ENCODE measurements at places on chromosomes 11 and 22. TPM values are rescaled to one million over a fixed set of nuclear protein-coding genes. Genes with fewer than 3 reads are reported as not detected.
A peak's percentile ranks its signal among the peaks of the same experiment; 100 is the strongest.

GRCh38 chr11:94737171-94737611 lies 31.0 kb upstream of the AMOTL1 start:
- no peak for DNase-seq

Gene F2
- total RNA-seq: not detected

Gene MMP8
- total RNA-seq: not detected

DNA sequence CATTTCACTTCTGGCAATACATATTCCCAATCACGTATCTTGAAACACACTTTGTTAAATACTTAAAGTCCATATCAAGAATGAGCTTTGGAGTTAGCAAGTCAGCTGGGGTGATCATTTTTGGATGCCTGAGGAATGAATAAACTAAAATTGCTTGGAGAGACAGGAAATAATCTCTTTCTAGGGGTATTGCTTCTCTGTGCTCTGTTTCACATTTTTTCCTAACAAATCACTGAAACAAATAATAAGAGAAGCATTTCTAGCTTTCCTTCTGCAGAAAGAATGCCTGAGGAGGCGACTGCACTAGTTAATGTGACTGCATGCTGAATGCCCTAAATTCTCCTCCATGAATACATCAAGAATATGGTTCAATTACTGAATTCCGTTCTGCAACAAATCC lies 541.4 kb upstream of the CCDC90B start:
- DNase-seq: no peak

Gene ADM2
- total RNA-seq: 29.0 TPM

- no peak for DNase-seq
Observed at GRCh38 chr22:49957826-49958365, 2.7 kb upstream of the PIM3 start.

GRCh38 chr11:71232364-71232763 lies 20.0 kb downstream of the SHANK2 start:
- no peak for DNase-seq

GRCh38 chr22:28759861-28760560 lies 12.5 kb upstream of the CCDC117 start:
- no peak for DNase-seq

Gene CD3E
- not detected for total RNA-seq

Gene PDGFB
- total RNA-seq: 159 TPM

GRCh38 chr11:373716-374551 lies 4.6 kb downstream of the B4GALNT4 start:
- DNase-seq: no peak

DNA sequence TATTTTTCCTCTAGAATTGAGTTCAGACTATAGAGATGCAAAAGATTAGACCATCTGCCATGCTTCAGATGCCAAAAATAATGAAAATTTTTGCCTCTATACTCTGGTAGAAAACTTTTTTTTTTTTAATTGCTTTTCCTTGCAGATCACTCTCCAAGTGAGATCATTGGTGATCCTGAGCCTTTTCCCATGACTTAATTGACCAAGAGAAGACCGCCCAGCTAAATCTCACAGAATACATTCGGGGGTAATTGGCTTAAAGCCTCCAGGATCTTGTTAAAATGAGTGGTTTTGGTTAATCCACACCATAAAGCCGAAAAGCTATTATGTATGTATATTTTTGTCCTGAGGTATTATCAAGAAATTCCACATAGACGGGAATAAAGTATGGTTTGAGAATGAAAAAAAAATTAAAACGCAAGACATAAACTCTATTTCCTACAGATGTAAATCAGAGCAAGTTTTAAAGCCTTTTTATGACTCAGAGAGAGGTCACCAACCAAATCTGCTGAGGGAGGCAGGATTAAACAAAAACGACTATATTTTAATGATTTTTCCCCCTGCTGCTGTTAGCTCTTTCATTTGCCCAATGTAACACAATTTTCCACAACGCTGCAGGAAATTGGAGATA lies 64.0 kb downstream of the PARVA start:
- DNase-seq: no peak

GRCh38 chr11:87440076-87440770 lies 402.5 kb downstream of the TMEM135 start:
- DNase-seq: no peak

Gene KIAA1671
- total RNA-seq: 32.3 TPM

Gene SCGB1D2
- not detected for total RNA-seq

DNA sequence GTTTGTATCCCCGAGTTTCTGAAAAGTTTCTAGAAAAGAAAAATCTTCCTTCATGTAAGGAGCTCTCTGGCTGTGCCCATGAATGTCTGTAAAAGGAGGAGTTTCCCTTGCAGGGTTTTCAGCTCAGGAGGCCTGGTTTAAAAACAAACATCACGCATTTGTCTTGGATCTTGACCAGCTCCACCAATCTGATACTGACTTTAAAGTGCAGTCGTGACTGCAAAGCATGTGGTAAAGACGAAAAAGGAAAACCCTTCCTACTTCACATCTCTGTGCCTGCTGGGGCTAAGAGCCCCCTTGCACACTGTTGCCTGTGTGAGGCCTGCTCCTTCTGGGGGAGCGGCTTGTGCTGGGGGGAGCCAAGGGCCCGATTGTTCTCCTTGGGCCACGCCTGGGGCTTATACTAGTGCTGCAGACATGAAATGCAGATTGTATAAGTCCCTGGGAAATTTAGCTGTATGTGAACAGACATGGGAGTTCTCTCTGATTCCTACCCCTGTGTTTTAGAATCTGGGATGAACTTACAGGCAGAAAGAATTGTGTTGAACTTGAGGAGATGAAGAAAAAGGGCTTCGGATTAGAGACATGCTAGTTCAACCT lies 62.1 kb downstream of the ADAMTS15 start:
- DNase-seq: no peak

GRCh38 chr11:121661880-121662486 lies 209.2 kb upstream of the SORL1-AS1 start:
- no peak for DNase-seq

GRCh38 chr11:87190071-87190470 lies 152.3 kb downstream of the TMEM135 start:
- DNase-seq: no peak

- DNase-seq: no peak
Observed at GRCh38 chr11:64247729-64248531, 1.2 kb upstream of the PPP1R14B start.

- DNase-seq: no peak
Observed at GRCh38 chr22:27681037-27681436, 120.5 kb downstream of the MN1 start.

Gene SLC22A25
- total RNA-seq: not detected

DNA sequence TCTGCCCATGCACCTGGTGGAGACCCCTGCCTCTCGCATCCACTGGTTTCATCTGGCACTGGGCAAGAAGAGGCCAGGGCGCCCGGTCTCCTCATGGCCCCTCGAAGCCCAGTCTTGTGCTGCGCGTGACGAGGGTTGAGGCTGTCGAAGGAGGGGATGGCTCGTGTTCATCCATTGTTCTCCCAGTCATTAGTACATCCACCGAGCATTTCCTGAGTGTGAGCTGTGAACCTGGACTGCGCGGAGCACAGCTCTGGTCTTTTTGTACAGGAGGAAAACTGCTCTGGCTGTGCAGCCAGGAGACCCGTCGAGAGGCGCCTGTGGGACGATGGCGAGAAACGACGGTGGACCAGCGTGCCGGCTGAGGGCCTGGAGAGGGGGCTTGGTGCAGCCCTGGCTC lies 6.8 kb downstream of the CACNA1I start:
- no peak for DNase-seq

GRCh38 chr11:92384358-92384757 lies 159.7 kb downstream of the FAT3 start:
- peak; percentile 23 for DNase-seq

Gene SOX10
- total RNA-seq: not detected

Gene KRTAP5-7
- total RNA-seq: not detected

Gene APOBEC3H
- total RNA-seq: not detected

Gene KCNQ1
- total RNA-seq: 2.3 TPM

- no peak for DNase-seq
Observed at GRCh38 chr22:25362215-25362882, 142.9 kb downstream of the CRYBB2 start.

GRCh38 chr11:90805172-90805571 lies 582.3 kb upstream of the CHORDC1 start:
- no peak for DNase-seq

- DNase-seq: peak; percentile 58
Observed at GRCh38 chr11:18749681-18750319, 23.8 kb upstream of the IGSF22 start.

- DNase-seq: no peak
Observed at GRCh38 chr22:50490531-50491308, 4.1 kb downstream of the MIOX start.

Gene PVALB
- total RNA-seq: not detected

DNA sequence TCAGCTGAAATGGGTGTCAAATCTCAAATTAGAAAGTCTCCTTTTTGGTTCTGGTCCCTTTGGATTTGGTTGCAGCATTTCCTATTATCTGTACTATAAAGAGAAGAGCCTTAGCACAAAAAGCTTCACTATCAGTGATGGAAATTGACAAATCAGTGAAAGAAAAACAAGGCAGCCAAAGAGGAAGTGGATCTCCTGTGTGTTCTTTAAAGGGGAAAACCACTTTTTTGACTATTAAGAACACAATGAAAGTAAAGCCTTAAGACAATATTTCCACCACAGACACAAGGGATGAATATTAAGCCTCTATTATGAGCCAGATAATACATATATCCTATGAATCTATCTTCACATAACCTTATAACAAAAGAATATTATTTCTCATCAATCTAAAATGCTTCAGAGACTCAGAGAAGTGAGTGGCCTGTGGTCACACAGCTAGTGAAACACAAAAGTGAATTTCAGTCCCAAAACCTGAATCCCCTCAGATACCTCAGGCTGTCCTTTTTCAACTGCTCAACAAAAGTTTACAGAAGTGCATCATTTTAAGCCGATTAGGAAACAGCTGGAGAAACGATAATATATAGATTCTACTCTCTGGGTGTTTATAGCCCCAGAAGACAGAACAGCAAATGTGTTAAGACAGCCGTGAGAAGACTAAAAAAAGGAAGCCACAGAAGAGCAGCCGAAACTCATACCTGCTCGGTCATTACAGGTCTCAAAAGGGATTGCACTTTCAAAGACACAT lies 24.4 kb upstream of the FSHB start:
- no peak for DNase-seq

- peak; percentile 88 for DNase-seq
Observed at GRCh38 chr11:34274712-34275398, 83.0 kb downstream of the ABTB2 start.
